ENCODE measurements at places on chromosomes 11 and 22.

GRCh38 chr11:110735455-110736170 is 23.4 kb upstream of the ARHGAP20 start:
- no peak for DNase-seq

DNA sequence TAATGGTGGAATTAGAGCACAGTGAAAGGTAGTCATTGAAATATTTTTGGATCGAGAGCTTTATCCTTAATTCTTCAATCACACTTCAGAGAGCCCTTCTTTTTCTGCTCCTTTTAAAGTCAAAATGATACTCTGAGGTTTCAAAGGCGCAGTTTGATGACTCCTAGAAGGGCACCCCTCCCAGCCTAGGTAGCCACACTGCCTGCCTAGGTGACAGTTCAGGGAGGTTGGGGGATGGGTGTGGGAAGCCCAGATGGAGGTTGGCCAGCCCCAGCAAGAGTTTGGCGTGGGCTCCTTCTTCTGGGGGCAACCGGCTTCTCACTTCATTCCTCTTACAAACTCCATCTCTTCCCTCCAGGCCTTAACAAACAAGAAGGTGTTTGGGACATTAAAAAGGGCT is 28.6 kb upstream of the PHF21A start:
- DNase-seq: no peak

DNA sequence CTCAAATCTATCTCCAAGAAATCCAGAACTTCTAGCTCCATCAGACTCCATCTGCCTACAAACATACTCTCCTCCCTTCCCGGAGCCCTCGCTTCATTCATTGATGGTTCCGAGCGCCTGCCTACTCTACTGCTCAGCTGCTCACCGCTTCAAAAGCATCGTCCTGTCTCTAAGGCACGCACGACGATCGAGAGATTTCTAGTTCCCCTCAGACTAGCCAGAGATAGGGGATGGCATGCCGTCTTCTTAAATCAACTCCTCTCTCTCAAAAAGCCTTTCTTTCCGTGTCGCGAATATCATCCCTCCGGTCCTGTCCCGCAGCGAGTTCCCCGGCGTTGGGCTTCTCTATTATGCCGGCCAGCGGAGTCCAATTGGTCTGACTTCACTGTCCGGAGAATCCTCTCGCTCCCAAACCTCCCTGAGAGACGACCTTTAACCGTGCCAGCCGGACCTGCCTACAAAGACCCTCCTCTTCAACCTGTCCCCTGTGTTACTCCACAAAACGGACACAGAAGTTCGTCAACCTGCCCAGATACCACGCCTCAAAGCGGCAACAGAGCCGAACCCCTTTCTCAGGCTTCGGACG is 592 bp downstream of the EEF1G start:
- DNase-seq: no peak

GRCh38 chr11:57772562-57772961 is 11.0 kb downstream of the CTNND1 start:
- DNase-seq: no peak

GRCh38 chr11:116895048-116895757 is 57.8 kb upstream of the APOA1 start:
- no peak for DNase-seq

GRCh38 chr22:43473031-43473430 is 61.2 kb downstream of the MPPED1 start:
- DNase-seq: no peak

DNA sequence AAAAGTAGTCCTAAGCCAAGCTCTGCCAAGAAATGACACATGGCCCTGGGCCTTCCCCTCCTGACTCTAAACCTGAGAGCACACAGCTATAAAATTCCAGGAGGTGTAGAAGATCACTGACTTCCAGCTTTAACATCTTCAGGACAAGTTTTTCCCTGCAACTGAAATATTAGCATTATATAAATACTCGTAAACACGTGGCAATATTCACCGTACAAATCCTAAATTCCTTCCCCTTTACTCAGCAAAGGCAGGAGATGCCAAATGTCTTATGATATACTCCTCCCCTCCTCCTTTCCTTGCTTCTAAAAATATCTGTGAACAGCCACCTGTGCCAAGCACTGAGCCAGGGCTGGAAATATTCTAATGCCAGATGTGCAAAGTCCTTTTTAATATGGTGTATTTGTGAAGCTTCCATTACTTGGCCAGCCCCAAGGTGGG is 194.0 kb downstream of the LARGE1 start:
- no peak for DNase-seq

GRCh38 chr11:65791719-65792213 is 4.9 kb downstream of the OVOL1 start:
- no peak for DNase-seq

- DNase-seq: no peak
Observed at GRCh38 chr11:118628031-118628430, 20.6 kb downstream of the PHLDB1 start.

- DNase-seq: no peak
Observed at GRCh38 chr11:67014343-67014742, 8.6 kb upstream of the SYT12 start.

GRCh38 chr11:6622261-6623171 is 3.3 kb upstream of the TPP1 start:
- no peak for DNase-seq

DNA sequence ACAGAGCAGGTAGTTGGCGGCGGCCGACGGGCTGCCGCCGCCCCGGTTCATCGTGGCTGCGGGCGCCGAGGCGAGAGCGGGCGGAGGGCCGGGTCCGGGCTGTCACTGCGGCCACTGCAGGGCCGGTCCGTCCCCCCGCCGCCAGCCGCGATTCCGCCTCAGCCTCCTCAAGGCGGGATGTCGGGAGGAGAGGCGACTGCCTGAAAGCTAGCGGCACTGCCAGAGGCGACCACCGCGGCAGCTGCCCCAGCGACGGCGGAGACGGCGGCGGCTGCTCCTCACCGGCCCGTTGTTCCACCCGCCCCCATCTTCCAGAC is 234 bp downstream of the SESN3 start:
- DNase-seq: no peak

GRCh38 chr11:62012451-62012831 is 45.0 kb upstream of the FTH1 start:
- no peak for DNase-seq

DNA sequence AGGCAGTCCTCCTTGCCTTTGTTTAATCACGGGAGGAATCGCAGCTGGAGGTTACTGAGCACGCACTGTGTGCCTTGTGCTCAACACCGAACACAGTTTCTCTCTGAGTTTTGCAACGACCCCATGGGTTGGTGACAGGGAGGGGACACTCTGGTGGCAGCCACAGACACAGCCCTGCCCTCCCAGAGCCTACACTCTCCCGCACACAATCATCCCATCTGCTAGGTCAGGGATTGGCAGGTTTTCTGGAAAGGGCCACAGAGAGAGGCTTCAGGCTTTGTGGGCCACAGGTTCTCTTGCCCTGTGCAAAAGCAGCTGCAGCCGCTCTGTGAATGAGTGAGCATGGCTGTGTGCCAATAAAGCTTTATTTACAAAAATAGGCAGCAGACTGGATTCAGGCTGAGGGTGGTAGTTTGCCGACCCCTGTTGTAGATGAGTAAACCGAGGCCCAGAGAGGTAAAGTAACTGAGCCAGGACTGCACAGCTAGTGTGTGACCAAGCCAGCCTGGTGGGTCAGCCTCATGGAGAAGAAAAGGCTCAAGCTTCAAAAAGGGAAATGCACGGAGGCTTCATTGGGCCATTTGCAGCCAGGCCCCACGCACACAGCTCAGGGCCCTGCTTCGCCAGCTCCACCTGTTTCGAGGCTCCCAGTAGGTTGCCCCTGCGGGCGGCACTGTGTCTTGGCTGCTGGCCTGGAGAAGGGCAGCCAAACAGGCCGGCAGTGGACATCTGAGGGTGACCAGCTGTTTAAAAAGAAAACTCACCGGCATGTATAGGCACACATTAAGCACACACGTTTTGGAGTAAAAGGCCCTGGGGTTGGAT is 16.3 kb downstream of the LTO1 start:
- DNase-seq: no peak

DNA sequence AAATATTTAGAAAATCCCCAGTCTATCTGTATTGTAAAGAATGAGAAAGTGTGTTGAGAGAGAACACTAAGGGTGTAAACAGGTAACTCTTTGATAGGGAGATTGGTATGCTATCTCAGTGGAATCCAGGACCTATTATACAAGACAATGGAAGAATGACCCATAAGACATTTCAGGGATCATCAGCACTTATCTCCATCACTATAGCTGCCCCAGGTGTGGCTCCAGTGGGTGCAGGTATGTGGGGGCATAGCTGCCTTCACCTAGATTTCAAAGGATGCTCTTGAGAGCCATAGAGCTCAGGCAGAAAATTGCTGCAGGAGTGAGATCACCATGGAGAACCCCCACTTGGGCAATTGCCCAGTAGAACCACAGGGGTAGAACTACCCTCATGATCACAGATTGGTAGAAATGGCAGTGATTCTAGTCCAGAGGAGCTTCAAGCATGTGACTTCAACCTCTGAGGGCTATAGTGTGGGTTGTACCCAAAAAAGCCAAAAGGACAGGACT is 252.3 kb upstream of the TBCEL start:
- no peak for DNase-seq

DNA sequence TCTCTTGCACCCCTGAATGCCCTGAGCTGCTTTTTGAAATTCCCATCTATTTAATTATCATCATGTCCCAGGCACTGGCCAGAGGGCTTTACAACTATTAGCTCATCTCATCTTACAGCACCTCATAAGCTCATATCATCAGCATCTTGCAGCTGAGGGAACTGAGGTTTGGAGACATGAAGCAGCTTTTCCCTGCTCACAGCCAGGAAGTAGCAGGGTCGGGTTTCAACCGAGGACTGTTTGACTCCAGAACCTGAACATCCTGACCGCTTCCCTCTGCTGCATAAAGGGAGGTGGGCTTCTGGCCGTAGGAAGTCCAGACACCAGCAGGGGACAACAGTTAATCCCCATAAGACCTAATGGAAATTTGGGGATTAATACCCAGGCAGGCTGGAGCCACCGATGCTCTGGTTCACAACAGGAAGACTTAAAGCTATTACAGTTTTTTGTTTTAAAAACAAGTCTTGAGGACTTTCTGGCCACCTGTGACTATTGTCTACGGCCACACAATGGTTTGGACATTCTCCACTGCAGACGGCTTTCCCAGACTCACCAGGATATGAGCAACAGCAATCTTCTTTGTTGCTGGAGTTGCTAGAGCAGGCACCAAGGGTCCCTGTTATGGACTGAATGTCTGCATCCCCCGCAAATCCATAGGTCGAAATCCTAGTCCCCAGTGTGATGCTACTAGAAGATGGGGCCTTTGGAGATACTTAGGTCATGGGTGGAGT is 47.4 kb downstream of the CHST1 start:
- no peak for DNase-seq

DNA sequence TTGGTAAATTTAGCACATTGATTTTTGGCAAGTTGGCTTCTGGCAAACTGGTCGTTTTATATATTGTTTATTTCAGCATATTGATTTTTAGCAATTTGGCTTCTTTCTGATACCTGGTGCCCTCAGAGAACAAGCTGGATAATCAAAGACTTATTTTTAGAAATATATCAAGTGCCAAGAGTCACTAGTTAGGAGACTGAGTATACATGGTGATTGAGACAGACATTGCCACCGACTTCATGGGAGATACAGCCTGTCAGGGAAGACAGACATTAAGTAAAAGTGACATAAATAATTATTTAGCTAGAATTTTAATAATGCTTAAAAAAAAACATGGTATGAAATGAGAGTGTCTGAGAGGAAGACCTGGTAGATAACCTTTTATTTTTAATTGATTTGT is 242.3 kb upstream of the MTNR1B start:
- DNase-seq: no peak

DNA sequence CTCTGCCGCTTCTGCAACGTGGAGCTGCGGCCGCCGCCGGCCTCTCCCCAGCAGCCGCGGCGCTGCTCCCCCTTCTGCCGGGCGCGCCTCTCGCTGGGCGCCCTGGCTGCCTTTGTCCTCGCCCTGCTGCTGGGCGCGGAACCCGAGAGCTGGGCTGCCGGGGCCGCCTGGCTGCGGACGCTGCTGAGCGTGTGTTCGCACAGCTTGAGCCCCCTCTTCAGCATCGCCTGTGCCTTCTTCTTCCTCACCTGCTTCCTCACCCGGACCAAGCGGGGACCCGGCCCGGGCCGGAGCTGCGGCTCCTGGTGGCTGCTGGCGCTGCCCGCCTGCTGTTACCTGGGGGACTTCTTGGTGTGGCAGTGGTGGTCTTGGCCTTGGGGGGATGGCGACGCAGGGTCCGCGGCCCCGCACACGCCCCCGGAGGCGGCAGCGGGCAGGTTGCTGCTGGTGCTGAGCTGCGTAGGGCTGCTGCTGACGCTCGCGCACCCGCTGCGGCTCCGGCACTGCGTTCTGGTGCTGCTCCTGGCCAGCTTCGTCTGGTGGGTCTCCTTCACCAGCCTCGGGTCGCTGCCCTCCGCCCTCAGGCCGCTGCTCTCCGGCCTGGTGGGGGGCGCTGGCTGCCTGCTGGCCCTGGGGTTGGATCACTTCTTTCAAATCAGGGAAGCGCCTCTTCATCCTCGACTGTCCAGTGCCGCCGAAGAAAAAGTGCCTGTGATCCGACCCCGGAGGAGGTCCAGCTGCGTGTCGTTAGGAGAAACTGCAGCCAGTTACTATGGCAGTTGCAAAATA is 816 bp downstream of the PDE3B start:
- DNase-seq: peak; percentile 42

DNA sequence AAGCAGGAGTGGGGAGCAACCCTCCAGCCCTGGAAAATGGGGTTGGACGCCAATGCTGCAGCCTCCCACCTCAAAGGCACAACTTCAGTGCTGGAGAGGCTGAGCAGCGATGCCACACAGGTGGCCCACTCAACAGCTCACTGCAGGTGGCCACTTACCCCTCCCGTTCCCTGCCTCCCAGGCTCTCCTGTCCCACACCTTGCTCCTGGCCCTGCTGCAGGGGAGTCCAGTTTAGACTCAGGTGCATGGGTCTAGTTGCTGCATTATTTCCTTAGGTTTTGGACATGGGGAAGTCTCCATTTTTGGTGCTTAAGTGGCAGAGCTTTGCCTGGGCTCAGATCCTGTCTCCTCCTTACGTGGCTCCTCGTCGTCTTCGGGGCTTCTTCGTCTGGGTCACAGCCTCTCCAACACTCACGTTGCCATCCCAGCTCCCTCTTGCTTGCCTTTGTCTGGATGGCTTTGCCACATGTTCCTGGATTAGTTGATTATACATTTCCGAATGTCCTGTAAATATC is 898.3 kb downstream of the BRD1 start:
- DNase-seq: no peak

DNA sequence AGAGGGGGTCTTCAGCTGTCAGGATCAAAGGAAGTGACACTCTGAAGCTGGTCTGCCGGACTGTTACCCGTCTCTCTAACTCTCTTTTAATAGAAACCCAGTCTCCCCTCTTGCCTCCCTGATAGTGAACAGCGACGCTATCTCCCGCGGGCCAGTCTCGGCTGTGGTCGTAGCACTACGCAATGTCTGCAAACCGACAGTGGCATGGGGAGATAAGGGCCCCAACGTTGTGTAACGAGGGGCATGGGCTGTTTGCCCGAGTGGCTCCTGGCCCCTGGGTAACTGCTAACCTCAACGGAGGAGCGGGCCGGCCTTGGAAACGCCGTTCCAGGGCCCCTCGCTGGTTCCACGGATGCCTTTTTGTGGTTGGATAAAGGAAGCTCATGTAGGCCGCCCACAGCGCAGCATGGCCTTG is 23.3 kb downstream of the ZBTB16 start:
- DNase-seq: no peak

Data from NCI-H187 (cell line).